GM23338 (cell line): ENCODE measurements at places on chromosomes 16 and 17. TPM values are rescaled to one million over a fixed set of nuclear protein-coding genes. Genes with fewer than 3 reads are reported as not detected.

Gene DNAI2
- total RNA-seq = not detected in 2 replicates

Gene PERCC1
- not detected in 2 replicates for total RNA-seq

Gene MAP2K6
- 26.3 and 27.0 TPM in 2 replicates for total RNA-seq

Gene NPIPA2
- 3.7 and 6.7 TPM in 2 replicates for total RNA-seq

Gene CACNG5
- total RNA-seq = 2.7 and 3.3 TPM in 2 replicates

Gene SLC2A4
- 10.2 and 13.6 TPM in 2 replicates for total RNA-seq

Gene MPV17L
- total RNA-seq = 8.0 and 11.7 TPM in 2 replicates

Gene PRAC2
- total RNA-seq = not detected in 2 replicates

Gene TMC5
- total RNA-seq = 1.7 and 2.3 TPM in 2 replicates

Gene LGALS3BP
- total RNA-seq = 36.5 and 45.7 TPM in 2 replicates

Gene SLC5A11
- total RNA-seq = 0.07 TPM in 1 of 2 replicates, not detected in the other

Gene GID4
- 11.2 and 11.8 TPM in 2 replicates for total RNA-seq
